GM23248 (cell line): ENCODE measurements at places on chromosomes 7 and 10. TPM values are rescaled to one million over a fixed set of nuclear protein-coding genes. Genes with fewer than 3 reads are reported as not detected.
A peak's percentile ranks its signal among the peaks of the same experiment; 100 is the strongest.

DNA sequence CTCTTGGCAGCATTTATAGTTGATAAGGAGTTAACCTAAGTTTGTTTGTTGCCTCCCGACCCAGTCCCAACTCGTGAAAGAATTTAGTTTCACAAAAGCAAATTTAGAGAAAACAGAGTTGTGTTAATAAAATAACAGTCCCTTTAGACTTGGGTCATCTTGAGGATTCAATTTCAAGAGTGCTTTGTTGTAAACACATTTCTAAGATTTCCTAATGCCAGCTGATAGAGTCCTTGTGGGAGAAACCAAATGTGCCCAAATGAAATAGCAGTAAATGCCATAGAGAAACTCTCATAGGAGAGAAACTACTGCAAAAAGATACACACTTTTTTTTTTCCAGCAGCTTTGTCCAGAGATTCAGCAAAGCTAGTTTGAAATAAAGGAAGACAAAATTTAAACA, 211.3 kb upstream of the BMPER start:
- H3K36me3 ChIP-seq: no peaks in the 10 kb centered on the region
- H3K27ac ChIP-seq: no peak overlapping the region

DNA sequence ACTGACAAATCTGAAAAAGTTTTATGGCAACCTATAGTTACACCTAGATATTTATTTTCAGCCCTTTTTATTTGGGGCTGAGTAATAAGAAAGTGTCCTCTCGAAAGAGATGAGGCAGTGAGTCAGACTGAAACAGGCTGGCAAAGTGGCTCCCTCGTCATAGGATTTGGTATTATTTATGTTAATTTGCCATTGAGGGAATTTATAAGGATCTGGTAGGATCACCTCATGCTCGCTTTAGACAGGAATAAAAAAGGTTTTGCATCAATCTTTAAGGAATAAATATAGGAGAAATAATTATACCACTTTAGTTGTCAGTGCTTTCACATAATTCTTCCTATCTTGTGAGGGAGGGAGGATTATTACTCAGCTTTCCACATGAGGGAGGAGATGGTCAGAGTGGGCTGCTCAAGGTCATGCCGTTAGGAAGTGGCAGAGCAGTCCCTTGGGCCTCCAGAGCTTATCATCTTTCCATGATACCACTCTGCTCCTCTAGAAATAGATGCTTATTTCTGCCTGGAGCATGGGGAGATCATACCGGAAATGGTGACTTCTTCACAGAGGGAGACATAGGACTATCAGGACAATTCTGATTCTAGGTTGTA, 356.8 kb downstream of the GPR158 start:
- no peak overlapping the region for H3K27ac ChIP-seq
- no peaks in the 10 kb centered on the region for H3K36me3 ChIP-seq
- H3K4me1 ChIP-seq: no peaks in the 10 kb centered on the region
- no peaks in the 10 kb centered on the region for H3K27me3 ChIP-seq
- H3K4me3 ChIP-seq: no peak overlapping the region
- no peak for DNase-seq

GRCh38 chr7:27187475-27188385, 2.7 kb upstream of the HOXA11 start:
- no peaks in the 10 kb centered on the region for H3K36me3 ChIP-seq
- no peak overlapping the region for H3K27ac ChIP-seq
- H3K4me3 ChIP-seq: no peak overlapping the region
- H3K27me3 ChIP-seq: no peaks in the 10 kb centered on the region

BTBD16 gene
- total RNA-seq: not detected in 2 replicates

CCDC186 gene
- 9.8 and 12.3 TPM in 2 replicates for total RNA-seq

- no peak for DNase-seq
- no peaks in the 10 kb centered on the region for H3K4me1 ChIP-seq
- no peak overlapping the region for H3K27ac ChIP-seq
- H3K27me3 ChIP-seq: peaks cover 96% of the 10 kb centered on the region
Measured at GRCh38 chr7:96996111-96996957, 9.0 kb upstream of the DLX6 start.

RFC2 gene
- 15.9 and 23.1 TPM in 2 replicates for total RNA-seq

STAG3 gene
- 0.97 TPM in 1 of 2 replicates, not detected in the other for total RNA-seq

C10orf88 gene
- total RNA-seq: 8.8 and 15.0 TPM in 2 replicates

CDK14 gene
- total RNA-seq: 21.2 and 24.9 TPM in 2 replicates

GRCh38 chr10:113663908-113664307, at the start of gene NRAP:
Gene NRAP, minus strand, starts transcription at chr10:113664041. Its CDS starts 159 bp downstream, at chr10:113663882.
- no peak for DNase-seq
- no peak within 1 kb of the TSS for H3K4me3 ChIP-seq
- H3K27ac ChIP-seq: no peak within 1 kb of the TSS
- no peaks in the 10 kb centered on the region for H3K36me3 ChIP-seq
- H3K27me3 ChIP-seq: no peaks in the 10 kb centered on the region

PNLIPRP3 gene
- total RNA-seq: not detected in 2 replicates

CXCL12 gene
- total RNA-seq: 341 and 364 TPM in 2 replicates

DNA sequence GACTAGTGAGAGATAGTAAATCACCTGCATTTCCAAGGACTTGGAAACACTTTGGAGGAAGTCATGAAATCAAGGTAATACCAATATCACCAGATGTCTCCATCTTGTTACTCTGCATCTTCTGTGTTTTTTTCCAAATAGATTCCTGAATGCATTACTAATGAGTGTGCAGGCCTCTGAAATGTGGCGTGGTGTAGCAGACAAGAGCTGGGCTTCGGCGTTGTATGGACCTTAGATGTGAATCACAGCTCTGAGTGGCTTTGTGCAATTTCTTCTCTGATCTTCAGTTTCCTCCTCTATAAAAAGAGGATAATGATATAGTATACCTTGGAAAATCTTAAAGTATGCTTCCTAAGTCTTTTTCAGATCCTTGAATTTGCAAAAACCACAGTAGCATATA, 9.6 kb upstream of the MYPN start:
- no peaks in the 10 kb centered on the region for H3K27me3 ChIP-seq
- H3K36me3 ChIP-seq: no peaks in the 10 kb centered on the region
- H3K4me1 ChIP-seq: peaks cover 84% of the 10 kb centered on the region
- DNase-seq: peak; percentile 95
- H3K27ac ChIP-seq: peak overlapping the region; percentile 80
- H3K4me3 ChIP-seq: 0 out of 2 replicates have a peak overlapping the region, but pooled peaks have one; percentile 5

DNA sequence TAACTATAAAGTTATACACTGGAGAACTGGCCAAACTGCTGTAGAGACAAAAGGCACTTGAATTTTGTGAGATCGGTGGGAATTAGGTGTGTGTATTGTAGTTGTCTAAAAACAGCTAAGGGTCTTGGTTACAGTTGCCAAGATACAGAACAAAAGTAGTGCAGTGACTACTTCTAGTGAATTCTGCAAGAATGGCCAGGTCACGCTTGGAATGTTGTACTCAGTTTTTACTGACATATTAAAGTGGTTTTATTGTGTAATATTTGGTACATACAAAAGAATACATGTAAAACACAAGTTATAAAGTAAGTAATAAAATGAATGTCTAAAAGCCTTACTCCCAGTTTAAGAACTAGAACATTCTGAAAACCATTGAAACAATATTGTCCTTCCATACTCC, 42.4 kb downstream of the PRPF18 start:
- H3K27ac ChIP-seq: no peak overlapping the region
- 0 out of 2 replicates have a peak, but pooled peaks cover 6% of the 10 kb centered on the region for H3K36me3 ChIP-seq
- H3K4me1 ChIP-seq: no peaks in the 10 kb centered on the region
- H3K27me3 ChIP-seq: no peaks in the 10 kb centered on the region
- DNase-seq: no peak
- no peak overlapping the region for H3K4me3 ChIP-seq

DNA sequence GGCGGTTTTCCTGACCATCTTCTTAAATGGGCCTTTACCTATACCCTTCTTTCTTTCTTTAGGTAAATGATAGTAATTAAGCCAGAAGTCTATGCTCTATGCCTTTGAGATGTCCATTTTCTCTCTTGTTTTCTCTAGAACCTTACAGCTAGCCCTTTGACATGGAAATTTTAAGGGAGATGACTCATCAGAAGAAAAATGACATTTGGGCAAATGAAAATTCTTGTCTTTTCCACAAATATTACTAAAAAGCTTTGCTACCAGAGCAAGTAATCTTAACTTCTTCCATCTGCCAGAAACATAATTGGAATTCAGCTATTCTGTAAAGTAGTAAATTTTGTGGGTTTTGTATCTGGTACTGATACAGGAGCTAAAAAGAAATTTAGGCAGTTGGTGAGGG, 59.5 kb downstream of the CCDC3 start:
- no peaks in the 10 kb centered on the region for H3K4me1 ChIP-seq
- DNase-seq: no peak
- H3K27ac ChIP-seq: no peak overlapping the region
- no peak overlapping the region for H3K4me3 ChIP-seq

DNA sequence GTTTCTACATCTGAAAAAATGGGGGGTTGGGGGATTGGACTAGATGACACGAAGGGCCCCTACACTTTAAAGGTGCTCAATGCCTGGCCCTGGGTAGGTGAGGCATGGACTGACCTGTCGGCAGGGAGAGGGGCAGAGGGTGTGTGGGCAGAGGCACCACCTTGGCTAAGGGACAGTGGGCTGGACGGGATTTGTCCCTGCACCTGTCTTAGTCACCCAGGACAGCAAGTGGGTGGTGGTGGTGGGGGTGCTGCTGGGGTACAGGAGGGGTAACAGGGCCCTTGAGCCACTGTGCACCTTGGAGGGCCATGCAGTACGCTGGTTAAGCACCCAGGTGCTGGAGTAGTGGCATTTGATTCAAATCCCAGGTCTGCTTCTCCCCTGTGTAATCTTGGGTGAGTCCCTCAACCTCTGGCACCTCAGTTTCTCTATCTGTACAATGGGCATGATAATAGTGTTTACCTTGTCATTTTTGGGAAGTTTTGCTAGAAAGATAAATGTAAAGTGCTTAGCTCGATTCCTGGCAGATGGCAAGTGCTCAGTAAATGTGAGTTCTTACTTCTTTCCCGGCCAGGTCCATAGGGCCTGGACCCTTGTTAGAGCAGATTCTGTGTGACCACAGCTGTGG, 18.1 kb upstream of the SFRP5 start:
- H3K27me3 ChIP-seq: peaks cover 8% of the 10 kb centered on the region
- no peak for DNase-seq
- H3K4me1 ChIP-seq: no peaks in the 10 kb centered on the region
- no peak overlapping the region for H3K4me3 ChIP-seq
